ENCODE measurements at places on chromosomes 4 and X. TPM values are rescaled to one million over a fixed set of nuclear protein-coding genes. Genes with fewer than 3 reads are reported as not detected.

MAGEB10 gene
- polyA plus RNA-seq = not detected

RBM46 gene
- not detected for polyA plus RNA-seq

ING2 gene
- 10.9 TPM for polyA plus RNA-seq

CXCL10 gene
- polyA plus RNA-seq = 0.34 TPM

CXXC4 gene
- 1.2 TPM for polyA plus RNA-seq

MCF2 gene
- polyA plus RNA-seq = 0.03 TPM

ARX gene
- polyA plus RNA-seq = not detected

SLC25A53 gene
- polyA plus RNA-seq = 6.6 TPM

SPANXN1 gene
- polyA plus RNA-seq = not detected

BTK gene
- 1.4 TPM for polyA plus RNA-seq

ZAR1 gene
- not detected for polyA plus RNA-seq
